ENCODE measurements at places on chromosomes 3 and 15.

DNA sequence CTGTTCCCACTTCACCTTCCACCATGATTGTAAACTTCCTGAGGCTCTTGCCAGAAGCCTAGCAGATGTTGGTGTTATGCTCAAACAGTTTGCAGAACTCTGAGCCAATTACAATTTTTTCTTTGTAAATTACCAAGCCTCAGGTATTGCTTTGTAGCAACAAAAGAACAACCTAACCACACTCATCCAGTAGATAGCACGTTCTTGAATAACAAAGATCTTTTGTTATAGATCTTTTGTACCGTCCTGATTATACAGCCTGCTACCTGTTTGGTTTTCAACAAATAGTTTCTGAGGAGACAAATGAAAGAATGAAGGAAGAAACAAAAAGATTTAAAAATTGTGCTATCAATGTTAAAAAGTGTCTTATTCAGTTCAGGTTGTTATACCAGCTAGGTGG lies 474.7 kb upstream of the ALCAM start:
- DNase-seq, result no peak

- no peak for DNase-seq
Observed at GRCh38 chr3:179541094-179541493, 21.6 kb upstream of the ACTL6A start.

DNA sequence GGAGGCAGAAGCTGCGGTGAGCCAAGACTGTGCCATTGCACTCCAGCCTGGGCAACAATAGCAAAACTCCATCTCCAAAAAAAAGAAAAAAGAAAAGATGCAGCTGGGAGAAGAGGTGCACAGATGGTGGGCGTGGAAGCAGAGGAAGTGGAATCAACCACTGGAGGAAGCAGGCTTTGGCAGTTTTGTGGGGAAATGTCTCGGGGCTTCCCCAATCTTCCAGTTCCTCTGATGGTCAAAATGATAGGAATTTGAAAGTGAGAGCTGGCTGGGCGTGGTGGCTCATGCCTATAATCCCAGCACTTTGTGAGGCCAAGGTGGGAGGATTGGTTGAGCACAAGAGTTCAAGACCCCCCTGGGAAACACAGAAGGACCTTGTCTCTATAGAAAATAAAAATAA lies 48.1 kb upstream of the SMAD3 start:
- no peak for DNase-seq

DNA sequence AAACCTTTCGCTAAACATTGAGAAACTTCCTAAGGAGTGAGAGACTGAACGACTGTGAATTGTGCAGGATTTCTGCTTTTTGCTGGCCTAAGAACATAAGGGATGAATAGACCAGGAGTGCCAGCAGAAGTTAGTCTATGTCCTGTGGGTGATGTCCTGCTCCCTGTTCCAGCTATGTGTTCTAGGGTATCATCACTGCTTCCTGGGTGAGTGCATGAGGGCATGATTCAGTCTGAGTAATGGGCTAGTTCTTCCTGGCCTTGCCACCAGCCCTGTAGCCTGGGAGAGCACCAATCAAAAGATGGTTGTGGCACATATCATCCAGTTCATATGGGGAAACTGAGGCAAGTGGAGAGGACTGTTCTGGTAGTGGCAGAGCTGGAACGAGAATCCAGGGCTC lies 153.9 kb upstream of the TPM1 start:
- peak; percentile 47 for DNase-seq

GRCh38 chr15:95556866-95557225 lies 773.7 kb upstream of the NR2F2 start:
- no peak for DNase-seq

- no peak for DNase-seq
Observed at GRCh38 chr15:88011533-88011932, 245.0 kb downstream of the NTRK3 start.

- no peak for DNase-seq
Observed at GRCh38 chr15:25859838-25860645, 3.1 kb downstream of the ATP10A start.

DNA sequence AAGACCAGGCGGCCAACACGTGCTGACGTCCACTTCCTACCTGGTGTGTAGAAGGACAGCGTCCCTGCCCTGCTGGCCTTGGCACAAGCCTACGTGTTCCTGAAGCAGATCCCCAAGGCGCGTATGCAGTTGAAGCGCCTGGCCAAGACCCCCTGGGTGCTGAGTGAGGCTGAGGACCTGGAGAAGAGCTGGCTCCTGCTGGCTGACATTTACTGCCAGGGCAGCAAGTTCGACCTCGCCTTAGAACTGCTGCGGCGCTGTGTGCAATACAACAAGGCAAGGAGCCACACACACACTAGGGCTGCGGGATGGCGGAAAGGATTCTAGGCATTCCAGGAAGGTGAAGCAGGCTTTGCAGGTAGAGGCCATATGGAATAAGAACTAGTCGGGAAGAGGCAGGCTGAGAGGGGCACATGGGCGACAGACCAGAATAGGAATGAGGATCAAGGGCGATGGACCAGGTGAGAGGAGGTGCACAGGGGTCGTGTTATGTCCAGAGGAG lies 15.9 kb downstream of the CSRNP1 start:
- DNase-seq, result no peak

DNA sequence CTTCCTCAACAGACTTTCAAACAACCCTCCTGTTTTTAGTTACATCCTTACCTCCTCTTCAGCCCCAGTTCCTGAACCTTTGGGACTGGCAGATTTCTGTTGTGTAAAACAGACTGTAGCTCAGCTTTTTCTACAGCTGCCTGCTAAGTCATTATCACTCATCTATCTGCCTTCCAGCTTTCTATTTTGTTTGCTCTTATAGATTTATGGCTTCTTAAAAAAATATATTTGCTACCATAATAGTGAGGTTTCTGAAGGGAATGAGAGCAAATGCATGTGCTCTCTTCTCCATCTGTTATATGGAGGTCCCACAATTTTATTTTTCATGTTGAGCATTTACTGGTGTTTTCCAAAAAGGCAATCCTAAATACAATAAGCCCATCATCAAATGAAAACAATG lies 18.2 kb upstream of the GJD2 start:
- no peak for DNase-seq

- DNase-seq, result no peak
Observed at GRCh38 chr3:25834346-25834745, 44.5 kb downstream of the OXSM start.

DNA sequence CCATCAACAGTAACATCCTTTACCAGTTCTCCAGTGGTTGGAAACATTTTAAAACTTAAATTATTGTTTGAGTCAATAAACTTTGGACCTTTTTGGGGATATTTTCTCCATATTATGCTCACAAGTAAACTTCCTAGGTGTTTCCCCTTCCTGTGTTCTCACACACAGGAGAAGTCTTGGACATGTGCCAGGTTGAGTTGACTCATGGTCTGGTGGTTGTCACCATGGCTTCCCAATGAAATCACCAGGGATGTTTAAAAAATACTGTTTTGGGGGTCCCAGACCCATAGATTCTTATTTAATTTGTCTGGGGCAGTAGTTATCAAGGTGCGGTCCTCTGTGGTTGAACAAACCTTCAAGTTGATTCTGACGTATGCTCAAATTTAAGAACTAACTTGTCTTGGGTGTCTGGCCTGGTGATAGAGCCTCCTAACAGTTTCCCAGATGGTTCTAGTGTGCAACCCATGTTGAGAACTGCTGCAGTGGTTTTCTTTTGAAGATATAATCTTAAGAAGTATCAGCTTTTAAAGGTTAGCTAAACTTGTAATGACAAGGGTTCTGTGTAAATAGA lies 291.8 kb downstream of the EDEM1 start:
- DNase-seq, result no peak

DNA sequence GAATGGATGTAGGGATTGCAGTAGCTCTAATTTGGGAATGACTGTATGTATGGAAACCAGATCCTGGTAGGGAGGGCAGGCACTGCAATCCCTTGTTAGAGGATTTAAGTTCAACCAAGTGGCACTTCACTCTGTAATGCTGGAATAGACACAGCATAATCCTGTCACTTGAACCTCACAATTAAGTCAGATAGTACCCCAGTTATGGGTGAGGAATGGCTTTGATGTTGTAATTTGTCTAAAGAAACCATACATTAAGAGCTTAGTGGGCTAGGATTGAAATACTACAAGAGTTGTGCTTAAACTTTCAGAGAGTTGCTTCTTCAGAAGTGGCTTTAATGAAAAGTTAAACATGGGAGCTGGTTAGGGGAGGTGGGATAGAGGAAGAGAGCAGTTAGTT lies 9.3 kb downstream of the RAB7A start:
- DNase-seq, result no peak

GRCh38 chr3:186640473-186640818 lies 247 bp downstream of the FETUB start:
- DNase-seq, result no peak

DNA sequence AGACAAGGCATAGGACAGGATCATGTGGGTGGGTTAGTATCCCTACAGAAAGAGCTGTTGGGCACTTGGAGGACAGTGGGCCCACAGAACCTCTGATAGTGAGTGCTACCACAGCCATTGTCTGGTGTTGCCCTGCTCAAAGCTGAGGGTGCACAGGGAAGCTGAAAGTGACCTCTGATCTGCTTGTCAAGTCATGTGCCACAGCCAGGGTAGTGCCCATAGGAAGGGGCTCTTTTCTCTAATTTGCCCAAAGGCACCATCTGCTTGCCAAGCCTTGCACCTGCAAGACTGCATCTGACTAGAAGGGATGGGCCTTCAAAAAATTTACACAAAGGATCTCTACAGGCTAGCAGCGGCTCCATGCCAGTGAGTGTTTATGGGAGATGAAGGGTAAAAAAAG lies 87.4 kb upstream of the GSK3B start:
- DNase-seq, result no peak

DNA sequence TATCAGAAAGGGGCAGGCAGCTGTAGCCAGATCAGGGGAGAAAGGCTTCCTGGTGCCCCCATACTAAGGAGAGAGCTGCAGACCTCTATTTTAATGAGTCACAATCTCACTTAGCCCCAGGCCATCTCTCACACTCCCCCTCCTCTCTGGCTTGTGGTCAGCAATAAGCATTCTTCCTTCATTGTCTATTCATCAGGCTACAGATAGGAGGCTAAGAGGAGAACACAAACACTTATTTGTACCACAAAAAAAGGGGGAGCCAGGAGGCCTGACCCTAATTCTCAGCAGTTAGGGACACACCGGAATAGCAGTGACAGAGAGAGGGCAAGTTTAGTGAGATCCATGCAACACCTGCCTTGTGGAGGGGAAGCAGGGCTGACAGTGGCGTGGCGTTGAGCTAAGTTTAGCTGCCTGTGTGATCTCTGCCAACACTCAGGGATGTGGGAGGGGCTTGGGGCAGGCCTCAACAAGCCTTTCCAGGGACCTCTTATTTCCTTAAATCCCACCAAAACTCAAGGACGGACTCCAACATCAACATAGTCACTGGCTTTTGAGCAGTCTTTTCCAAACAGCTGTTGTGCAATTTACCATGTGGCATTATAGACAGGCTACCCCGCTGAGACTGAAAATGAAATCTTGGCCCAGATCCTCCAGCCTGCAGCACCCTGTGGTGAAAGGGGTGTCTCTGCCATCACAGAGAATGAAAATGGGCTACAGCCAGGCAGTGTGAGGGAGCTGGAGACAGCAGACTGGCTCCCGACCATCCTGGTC lies 191.9 kb upstream of the TSC22D2 start:
- no peak for DNase-seq

DNA sequence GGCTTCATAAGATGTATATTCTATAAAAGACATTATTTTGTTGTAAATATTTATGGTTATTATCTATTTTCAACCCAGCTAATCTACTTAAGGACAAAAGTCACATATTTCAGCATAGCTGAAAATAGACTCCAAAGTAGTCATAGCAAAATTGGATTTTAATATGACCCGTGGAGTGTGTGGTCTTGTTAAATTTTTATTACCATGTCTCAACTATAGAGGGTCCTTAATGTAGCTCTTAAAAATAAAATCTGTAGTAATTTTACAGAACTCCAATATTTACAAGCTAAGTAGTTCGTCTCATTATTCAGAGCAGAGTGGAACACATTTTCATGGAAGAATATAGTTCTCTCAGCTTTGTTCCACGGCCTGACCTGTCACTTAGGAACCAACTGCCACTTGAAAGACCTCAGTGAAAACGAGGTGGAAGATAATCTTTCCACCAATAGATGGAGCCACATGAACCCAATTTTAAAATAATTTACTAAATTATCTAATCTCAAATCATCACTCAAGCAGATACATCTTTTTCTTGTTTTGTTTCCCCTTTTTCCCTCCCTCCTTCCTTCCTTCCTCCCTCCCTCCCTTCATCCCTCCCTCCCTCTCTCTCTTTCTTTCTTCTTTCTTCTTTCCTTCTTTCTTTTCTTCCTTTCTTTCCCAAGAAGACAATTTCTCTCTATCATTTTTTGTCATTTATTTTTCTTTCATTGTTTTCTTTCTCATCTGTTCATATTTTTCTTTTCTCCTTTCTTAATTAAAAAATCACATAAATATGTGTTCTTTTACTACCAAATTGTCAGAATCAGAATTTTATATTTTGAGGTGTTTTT lies 97.2 kb downstream of the CLDN1 start:
- peak; percentile 50 for DNase-seq

GRCh38 chr3:80668600-80669294 lies 900.9 kb upstream of the ROBO1 start:
- no peak for DNase-seq

- DNase-seq, result no peak
Observed at GRCh38 chr3:95886616-95887015, 927.8 kb upstream of the EPHA6 start.

DNA sequence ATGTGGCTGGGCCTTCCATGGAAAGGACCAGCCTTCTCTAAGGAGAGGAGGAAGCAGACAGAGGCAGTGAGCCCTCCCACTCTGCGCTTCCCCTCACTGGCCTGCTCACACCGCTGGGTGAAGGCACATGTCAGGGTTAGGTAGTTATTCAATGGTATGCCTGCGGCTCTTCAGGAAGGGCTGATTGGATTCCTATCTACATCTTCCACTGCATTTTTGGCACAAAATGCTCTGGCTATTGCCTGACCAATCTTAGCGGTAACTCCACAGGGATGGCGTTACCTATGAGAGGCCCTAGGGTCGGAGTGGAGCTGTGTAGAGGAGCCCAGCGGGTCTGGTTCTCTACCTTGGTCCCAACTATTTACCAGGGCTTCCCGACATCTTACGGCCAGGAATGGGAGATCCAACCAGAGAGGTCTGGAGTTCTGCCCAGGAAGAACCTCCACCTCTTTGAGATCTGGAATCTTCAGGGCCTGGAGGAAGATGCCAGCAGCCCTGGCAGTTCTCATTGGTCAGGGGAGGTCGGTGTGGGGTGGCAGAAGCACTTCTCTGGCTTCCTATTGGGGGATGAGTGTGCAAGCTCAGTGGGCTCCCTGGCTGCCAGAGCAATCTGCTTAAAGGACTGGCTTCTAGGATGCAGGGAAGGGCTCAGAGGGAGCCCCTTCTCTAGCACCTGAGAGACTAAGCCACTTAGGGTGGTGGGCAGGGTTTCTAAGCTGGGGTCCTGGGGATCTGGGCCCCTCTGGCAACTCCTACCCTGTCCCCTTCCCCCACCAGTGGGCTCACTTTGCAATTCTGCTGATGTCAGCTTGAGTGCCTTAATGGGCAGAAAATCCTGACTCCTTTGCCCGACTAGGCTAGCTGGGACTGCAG lies 24.3 kb downstream of the SNX33 start:
- no peak for DNase-seq

GRCh38 chr3:172040078-172040980 lies 951 bp downstream of the FNDC3B start:
- peak; percentile 77 for DNase-seq

Data from RKO (cell line).